Anterior cingulate cortex (tissue), 58 donors: ENCODE measurements at places on chromosomes 11 and 22.

- no peak for DNase-seq
These were observed 2.8 kb upstream of the CCND1 start for GRCh38 chr11:69637941-69638871.

GRCh38 chr11:89612096-89612495 is 98.0 kb upstream of the TRIM77 start:
- no peak for DNase-seq

- DNase-seq = no peak
These were observed 39.8 kb downstream of the MPPED2 start for GRCh38 chr11:30546334-30546733.

DNA sequence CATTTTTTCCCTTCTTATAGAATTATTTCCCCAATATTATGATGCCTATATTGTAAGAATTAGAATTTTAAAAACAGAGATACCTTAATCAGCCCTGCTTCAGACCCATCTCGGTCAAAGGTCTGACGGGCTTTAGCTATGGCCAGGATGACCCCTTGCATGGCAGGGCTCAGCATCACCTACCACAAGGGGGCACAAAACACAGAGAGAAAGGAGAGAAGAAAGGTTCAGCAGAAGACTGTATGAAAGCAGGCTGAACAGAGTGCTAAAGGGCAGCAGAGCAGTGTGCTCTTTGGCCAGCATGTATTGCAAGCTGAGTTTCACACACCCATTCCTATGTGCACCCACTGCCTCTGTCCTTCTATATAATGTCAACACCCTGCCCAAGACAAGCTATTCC is 26.8 kb downstream of the CLDN25 start:
- DNase-seq = no peak

- DNase-seq = no peak
These were observed 15.3 kb upstream of the ZC3H12C start for GRCh38 chr11:110077831-110078325.

GRCh38 chr11:81674211-81674610 is 1059.5 kb downstream of the FAM181B start:
- no peak for DNase-seq

DNA sequence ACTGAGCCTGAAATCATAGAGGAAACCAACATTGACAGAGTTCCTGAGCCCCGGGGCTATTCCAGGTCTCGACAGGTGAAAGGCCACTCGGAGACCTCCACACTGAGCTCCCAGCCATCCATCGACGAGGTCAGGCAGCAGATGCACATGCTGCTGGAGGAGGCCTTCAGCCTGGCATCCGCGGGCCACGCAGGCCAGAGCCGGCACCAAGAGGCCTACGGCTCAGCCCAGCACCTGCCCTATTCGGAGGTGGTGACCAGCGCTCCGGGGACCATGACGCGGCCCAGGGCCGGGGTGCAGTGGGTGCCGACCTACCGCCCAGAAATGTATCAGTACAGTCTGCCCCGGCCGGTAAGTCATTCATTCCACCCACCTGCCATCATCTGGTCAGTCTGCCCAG is 54.9 kb downstream of the C11orf91 start:
- DNase-seq = no peak

DNA sequence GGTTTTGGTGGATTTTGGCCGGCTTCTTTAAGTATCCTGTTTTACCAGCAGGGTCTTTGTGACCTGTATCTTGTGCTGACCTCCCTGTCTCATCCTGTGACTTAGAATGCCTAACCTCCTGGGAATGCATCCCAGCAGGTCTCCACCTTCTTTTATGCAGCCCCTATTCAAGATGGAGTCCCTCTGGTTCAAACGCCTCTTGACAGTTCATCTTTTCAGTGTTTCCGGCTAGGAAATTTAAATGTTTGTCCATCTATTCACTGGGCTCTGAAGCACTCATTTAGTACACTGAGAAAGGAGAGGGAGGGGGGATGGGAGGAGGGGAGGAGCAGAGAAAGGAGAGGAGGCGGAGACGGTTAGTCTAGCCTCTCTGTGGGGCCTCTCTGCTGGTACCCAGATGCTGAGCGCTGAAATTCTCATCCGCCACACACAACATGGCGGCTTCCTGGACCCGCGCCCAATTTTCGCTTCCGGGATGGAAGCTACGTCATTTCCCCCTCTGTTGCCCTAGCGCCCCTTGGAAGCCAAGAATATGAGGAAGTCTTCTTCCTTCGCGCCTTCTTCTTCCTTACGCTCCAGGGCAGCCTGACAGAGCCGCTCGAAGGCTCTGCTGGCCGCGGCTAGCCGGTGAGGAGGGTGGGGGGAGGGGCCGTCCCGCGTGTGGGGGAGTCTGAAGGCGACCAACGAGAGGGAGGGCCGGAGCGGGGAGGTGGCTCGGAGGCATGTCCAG is 69.0 kb upstream of the SYT13 start:
- DNase-seq = peak; percentile 71

DNA sequence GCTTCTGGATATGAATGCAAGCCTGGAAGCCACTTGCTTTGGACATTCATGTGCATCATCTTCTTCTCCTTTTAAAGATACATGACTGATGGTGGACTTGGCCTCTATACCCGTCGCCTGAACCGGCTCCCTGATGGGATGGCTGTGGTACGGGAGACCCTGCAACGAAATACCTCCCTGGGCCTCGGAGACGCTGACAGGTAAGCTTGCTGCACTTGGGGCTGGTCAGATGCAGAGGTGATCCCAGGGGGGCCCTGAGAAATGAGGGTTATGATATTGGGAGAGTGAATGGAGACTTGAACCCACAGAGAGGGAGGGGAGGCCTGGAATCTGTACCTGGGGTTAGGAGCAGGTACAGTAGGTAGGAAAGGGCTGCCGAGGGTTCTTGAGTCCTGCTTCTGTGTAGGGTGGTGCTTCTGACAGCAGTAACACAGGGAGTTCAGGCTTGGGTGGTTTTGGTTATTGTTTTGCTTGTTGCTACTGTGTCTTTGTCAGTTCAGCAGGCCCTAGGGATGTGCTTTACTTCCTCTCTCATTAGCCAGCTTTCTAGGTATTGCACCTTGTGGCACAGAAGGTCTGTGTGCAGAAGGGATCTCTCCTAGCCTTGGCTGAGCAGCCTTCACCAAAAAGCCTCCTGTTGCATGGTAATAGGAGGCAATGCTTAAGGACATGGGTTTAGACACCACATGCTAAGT is 176.1 kb downstream of the DBX1 start:
- DNase-seq = no peak

DNA sequence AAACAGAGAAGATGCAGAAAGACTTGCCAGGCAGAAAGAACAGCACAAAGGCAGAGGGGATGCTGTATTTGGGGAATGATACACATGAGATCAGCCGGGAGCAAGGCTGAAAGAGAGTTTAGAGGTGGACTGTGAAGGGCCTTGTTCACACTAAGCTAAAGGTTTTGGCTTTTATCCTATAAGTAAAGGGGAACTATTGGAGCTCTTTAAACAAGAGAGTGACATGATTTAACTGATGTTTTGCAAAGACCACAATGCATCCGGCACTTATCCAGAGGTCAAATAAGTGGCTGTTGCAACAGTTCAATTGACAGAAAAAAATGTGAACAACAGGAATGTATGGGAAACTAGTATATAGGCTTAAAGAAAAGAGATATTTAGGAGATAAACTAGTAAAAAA is 64.7 kb upstream of the RRAS2 start:
- no peak for DNase-seq

- no peak for DNase-seq
These were observed 716.3 kb upstream of the ANO5 start for GRCh38 chr11:21476588-21476987.

GRCh38 chr11:85874265-85874664 is 19.1 kb downstream of the CCDC83 start:
- DNase-seq = no peak

- no peak for DNase-seq
These were observed 8.1 kb upstream of the ANO3 start for GRCh38 chr11:26323837-26324236.

DNA sequence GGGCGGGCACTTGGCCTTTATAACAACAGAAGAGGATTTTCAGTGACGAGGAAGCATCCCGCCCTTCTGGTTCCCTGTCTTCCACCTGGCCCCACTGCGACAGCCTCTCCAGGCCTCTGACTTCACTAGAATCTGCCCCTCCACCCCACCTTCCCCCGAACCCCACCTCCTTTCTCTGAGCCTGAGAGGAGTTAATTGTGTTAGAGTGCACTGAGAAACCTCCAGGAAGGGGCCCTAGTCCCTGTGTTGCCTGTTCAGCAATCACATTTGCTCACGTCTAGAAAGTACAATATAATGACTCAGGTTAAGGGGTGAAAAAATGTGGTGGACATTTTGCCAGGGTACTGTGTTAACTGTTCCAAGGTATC is 38.8 kb downstream of the PTPRJ start:
- DNase-seq = no peak

GRCh38 chr11:114440971-114441763 is 1.9 kb downstream of the REXO2 start:
- no peak for DNase-seq

GRCh38 chr22:38716271-38716670 is 10.5 kb downstream of the GTPBP1 start:
- DNase-seq = no peak

- no peak for DNase-seq
These were observed 213.6 kb downstream of the DYNC2H1 start for GRCh38 chr11:103322821-103323220.

- no peak for DNase-seq
These were observed 34.0 kb downstream of the KREMEN1 start for GRCh38 chr22:29106839-29107238.

- no peak for DNase-seq
These were observed 38.1 kb upstream of the LDLRAD3 start for GRCh38 chr11:35905646-35906276.

DNA sequence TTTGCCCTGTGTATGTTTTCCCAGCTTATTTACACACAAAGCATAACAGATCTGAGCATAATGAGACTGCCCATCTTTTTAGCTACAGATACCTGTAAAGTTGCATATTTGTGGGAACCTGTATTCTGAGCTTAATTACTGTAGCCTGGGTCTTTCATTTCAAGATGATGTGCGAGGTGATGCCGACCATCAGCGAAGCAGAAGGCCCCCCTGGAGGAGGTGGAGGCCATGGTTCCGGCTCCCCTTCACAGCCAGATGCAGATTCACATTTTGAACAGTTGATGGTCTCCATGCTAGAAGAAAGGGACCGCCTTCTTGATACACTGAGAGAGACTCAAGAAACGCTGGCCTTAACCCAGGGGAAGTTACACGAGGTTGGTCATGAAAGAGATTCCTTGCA is 1.5 kb downstream of the PPFIA1 start:
- no peak for DNase-seq

DNA sequence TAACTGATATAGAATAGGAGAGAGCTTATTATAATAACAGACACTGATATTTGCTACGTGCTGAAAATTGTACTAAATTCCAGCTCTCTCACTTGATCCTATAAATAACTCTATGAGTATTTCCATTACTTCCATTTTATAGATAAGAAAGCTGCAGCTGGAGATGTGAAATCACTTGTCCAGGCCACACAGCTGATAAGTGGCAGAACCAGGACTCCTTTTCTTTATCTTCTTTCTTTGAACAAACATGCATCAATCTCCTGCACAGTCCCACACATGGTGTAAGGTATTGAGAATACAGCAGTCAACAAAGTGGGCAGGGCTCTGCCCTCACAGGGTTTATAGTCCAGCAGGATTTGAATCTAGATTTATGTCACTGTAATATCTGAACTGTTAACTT is 652.1 kb downstream of the NELL1 start:
- DNase-seq = no peak

DNA sequence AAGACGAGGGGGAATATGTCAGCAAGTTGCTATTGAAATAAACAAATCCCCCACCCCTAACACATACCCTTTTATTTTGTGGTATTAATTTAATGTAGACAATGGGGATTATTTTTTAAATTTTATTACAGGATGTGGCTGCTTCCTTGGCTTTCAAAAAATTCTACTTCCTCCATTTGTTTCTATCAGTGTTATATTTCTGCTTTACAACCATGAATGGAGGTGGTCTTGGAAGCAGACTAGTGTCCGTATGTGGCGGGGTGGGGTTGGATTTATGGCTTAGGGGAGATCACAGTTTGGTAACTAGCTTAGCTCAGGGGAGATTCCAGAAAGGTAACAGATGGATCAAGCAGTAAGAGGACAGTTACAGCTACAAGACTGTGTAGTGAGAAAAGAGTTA is 39.3 kb upstream of the PICALM start:
- no peak for DNase-seq

GRCh38 chr11:548700-549603 is 11.6 kb downstream of the LMNTD2 start:
- DNase-seq = no peak

DNA sequence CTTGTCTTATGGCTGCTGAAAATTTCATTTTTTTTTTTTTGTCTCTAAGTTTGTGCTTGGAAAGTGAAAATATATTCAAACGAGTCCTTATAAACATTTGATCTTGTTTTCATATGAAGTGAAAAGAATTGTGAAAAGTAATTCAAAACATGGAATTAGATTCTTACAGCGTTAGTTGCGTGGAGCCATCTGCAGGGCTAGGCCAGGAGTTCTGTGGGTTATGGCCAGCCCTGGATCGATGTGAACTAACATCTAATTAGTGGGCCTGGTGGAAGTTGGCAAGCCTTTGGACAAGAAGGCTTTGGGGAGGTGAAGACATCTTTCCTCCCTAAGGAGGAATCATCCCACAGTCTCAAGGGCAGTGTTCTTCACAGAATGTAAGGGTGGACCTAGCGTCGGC is 37.2 kb downstream of the PARVA start:
- no peak for DNase-seq

DNA sequence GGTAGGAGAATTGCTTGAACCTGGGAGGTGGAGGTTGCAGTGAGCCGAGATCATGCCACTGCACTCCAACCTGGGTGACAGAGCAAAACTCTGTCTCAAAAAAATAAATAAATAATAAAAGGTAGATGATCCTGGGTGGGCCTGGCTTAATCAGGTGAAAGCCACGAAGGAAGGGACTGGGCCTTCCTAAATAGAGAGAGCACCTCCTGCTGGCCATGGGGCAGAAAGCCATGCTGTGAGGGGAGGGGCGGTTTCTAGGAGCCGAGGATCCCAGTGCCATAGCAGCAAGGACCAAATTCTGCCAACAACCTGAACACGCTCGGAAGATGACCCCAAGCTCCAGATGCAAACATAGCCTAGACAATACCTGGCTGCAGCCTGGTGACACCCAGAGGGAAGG is 24.5 kb upstream of the DGKZ start:
- DNase-seq = no peak

GRCh38 chr11:131137046-131137445 is 220.8 kb upstream of the SNX19 start:
- DNase-seq = no peak

DNA sequence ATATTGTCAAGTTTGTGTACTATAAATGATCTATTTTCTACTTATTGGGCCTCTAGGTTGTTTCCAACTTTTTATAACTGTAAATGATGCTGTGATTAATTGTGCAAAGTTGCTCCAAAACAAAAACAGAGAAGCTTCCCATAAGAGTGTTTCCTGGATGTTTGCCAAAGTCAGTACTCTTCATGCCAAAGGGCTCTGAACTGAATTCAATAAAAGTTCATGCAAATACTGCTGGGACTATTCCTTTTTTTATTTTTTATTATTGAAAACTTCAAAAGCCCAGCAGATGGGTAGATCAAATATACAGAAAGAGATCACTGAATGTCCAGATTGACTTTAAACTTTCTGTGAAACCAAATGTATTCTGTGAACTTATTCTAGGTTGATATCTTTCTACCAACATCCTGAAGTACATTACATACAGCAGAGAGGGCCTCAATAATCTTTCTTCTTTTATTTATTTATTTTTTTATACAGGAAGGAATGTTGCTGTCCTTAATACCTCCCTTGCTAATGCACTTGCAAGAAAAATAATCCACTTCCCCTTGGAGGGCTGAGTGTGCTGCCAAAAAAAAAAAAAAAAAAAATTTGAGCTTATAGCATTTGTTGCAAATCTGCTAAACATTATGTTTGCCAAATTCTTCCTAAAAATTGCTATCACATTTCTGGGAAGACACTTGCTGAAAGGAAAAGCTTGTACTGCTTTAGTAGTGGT is 53.0 kb downstream of the CTSC start:
- no peak for DNase-seq
